ENCODE measurements at places on chromosomes 1 and 21.
A peak's percentile ranks its signal among the peaks of the same experiment; 100 is the strongest.

GRCh38 chr1:179318491-179318890 is 24.9 kb downstream of the SOAT1 start:
- DNase-seq: no peak

DNA sequence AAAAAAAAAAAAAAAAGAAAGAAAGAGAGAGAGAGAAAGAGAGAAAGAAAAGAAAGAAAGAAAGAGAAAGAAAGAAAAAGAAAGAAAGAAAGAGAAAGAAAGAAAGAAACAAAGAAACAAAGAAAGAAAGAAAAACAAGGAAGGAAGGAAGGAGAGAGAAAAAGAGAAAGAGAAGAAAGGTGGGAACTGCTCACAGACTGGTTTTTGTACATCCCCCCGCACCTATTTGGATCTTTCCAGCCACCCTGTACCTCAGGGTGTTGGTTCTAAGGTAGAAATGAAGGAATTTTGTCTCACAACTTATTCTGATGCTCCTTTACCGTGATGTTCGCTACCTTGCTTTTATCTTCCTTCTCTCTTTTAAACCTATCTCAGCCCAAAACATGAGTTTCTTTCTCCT is 43.3 kb upstream of the RGS18 start:
- no peak for DNase-seq

DNA sequence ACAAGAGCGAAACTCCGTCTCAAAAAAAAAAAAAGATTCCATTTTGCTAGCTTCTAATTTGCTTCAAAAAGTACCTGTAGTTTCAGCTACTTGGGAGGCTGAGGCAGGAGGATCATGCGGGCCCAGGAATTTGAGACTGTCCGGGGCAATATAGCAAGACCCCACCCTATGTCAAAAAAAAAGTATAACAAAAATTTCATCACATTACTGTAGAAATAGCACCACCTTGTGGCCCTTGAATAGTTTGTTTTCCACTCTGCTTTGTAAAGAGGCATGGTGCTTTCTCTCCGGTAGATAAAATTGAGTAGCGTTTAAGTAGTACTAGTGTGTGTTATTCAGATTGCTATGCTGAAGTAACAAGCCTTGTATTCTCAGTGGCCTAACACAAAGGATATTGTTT is 18.2 kb upstream of the MSTO1 start:
- DNase-seq: no peak

DNA sequence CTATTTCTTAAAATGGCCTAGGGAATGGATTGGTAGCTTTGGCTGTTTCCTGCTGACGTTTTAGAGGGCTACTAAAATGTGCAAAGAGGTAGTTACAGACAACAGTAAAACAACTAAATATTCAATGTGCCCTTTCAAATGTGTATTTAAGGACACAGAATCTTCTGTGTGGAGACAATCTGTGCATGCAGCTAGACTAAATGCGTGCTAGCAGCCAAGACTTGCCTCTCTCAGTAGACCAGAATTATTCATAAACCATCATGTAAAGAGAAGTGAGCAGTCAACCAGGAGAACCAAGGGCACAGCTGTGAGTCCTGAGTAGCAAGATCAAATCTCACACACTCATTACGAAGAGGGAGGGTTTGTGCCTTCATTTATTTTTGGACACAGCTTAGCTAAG is 160.2 kb upstream of the GREM2 start:
- DNase-seq: no peak

- no peak for DNase-seq
Observed at GRCh38 chr1:109160071-109160840, 46.3 kb downstream of the ELAPOR1 start.

- DNase-seq: no peak
Observed at GRCh38 chr1:64584479-64584878, 114.5 kb downstream of the CACHD1 start.

DNA sequence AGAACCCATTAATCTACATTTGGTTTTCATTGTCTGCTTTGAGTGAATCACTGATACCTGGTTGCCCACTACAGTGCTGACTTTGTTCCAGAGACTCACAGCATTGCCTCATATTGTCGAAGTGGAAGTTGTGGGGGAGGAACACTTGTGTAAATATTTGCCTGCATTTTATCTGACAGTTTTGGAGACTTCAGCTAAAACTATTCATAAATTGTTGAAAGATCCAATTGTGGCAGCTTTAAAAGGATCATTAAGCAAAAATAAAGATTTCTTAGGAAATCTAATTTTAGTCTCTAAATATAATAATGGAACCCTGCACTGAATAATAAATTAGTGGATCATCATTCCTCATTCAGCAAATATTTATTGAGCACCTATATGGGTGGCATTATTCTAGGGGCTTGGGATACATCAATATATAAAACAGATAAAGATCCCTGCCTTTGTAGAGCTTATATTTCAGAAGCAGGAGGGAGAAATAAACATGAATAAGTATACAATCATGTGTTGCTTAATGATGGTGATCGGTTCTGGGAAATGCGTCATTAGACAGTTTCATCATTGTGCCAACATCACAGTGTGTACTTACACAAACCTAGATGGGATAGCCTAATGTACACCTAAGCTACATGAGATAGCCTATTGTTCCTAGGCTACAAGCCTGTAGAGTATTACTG is 73.5 kb downstream of the OSBPL9 start:
- no peak for DNase-seq

- no peak for DNase-seq
Observed at GRCh38 chr1:209072481-209072880, 511.0 kb upstream of the CAMK1G start.

GRCh38 chr1:7422561-7422960 is 348.5 kb upstream of the VAMP3 start:
- DNase-seq: peak; percentile 1

DNA sequence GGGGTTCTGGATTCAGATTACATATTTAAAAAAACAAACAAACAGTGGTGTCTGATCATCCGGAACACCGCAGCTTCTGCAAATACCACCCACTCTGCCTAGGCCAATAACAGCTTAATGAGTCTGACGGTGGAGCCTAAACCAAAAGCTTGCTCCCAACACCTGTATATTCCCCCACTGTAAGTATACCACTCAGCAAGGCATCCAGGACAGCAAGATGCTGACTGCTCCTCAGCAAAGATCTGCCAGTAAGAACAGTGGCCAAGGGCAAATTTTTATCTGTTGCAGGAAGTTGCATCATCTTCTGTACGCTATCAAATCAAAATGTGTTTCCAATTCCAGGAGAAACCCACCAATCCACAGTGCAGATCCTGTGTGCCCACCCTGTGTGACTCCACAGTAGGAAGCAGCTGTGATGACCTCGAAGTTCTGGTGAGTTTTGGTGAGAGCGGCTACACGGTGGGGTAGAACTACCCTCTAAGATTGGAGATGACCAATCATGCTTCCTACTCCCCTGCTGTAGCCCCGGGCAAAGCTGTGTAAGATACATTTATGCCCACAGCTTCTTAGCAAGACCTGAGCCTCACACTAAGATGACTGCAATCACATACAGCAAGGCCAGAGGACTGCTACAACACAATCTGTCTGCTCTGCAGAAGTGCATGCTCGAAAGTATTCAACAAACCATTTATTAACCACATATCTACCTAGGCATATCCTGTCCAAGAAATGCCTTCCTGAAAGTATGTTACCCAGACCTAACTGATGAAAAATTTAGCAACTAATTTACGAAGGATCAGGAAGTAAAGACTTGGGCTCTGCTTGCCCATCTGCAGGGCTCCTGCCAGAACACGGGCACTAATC is 30.5 kb downstream of the SIPA1L2 start:
- DNase-seq: no peak

DNA sequence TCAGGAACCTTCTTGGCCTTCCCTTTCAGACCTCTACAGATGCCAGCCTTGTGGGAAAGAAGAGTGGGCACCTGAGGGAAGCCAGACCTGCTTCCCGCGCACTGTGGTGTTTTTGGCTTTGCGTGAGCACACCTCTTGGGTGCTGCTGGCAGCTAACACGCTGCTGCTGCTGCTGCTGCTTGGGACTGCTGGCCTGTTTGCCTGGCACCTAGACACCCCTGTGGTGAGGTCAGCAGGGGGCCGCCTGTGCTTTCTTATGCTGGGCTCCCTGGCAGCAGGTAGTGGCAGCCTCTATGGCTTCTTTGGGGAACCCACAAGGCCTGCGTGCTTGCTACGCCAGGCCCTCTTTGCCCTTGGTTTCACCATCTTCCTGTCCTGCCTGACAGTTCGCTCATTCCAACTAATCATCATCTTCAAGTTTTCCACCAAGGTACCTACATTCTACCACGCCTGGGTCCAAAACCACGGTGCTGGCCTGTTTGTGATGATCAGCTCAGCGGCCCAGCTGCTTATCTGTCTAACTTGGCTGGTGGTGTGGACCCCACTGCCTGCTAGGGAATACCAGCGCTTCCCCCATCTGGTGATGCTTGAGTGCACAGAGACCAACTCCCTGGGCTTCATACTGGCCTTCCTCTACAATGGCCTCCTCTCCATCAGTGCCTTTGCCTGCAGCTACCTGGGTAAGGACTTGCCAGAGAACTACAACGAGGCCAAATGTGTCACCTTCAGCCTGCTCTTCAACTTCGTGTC is 995 bp upstream of the ZBTB48 start:
- no peak for DNase-seq

- no peak for DNase-seq
Observed at GRCh38 chr1:37915476-37916093, 31.3 kb downstream of the INPP5B start.

DNA sequence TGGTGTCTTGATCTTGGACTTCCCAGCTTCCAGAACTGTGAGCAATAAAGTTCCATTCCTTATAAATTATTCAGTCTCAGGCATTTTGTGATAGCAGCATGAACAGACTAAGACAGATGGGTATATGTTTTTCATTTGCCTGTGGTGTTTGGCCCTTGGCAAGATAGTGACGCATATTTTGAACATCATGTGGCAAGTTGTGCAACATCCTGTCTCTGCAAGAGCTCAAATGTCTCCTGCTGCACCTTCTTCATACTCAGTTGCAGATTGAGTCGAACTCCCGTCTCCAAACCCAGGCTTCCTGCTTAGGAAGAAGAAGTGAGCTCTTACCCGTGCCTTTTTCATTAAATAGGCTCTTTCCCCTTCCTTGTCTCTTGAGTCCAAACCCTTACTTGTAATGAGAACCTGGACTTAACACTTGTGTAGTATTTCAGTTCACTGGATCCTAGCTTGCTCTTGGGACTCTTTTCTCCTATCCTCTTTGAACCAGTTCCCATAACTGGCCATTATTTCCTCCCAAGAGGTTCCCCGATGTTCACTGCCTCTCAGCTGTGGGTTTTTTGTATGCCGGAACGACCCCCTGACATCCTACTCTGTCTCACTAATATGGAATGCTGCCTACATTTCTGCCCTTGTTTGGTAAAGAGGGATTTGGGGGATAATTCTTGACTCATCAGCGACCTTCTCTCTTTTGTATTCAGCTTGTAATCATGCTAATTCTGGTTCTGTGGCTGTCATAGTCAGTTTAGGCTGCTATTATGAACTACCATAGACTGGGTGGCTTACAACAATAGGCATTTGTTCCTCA is 125.0 kb upstream of the KCNK2 start:
- no peak for DNase-seq

- DNase-seq: peak; percentile 35
Observed at GRCh38 chr1:38175121-38175520, 128.5 kb upstream of the POU3F1 start.

- DNase-seq: no peak
Observed at GRCh38 chr1:203828002-203828401, 32.6 kb downstream of the ZBED6 start.

- no peak for DNase-seq
Observed at GRCh38 chr1:43975249-43975961, 645 bp downstream of the ATP6V0B start.

DNA sequence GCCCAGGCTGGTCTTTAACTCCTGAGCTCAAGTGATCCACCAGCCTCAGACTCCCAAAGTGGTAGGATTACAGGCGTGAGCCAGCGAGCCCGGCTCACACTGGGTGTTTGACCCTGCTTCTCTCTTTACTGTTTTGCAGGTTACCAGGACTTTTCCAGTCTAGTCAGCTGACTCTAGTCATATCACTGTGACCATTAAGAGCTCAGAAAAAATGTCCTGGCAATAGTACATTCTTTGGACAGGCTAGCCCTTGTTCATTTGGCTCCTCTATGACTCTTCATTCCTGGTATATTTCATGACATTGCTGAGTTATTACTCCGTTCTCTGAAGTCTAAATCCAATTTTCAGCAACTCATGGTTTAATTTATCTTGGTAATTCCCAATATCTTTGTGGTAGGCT is 8.0 kb upstream of the CA6 start:
- DNase-seq: no peak

- DNase-seq: peak; percentile 83
Observed at GRCh38 chr1:43934101-43934985, 742 bp downstream of the ARTN start.

DNA sequence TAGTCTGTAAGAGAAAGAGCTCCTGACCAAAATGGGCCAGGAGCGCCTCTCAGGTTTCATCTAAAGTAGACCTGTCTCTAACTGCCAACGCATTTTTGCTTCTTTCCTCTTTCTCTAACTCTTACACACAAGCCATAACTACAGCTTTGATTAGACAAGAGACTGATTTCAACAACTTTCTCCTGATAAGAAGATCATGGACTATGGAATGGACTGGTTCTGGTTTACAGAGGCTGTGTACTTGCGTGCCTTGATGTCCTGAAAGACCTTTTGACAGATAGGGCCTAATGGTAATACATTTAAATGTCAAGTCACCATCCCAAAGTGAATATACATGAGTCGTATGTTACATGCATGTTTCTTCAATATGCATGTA is 3.7 kb upstream of the SETD4 start:
- no peak for DNase-seq

- DNase-seq: peak; percentile 47
Observed at GRCh38 chr1:234562334-234562733, 47.6 kb downstream of the IRF2BP2 start.

DNA sequence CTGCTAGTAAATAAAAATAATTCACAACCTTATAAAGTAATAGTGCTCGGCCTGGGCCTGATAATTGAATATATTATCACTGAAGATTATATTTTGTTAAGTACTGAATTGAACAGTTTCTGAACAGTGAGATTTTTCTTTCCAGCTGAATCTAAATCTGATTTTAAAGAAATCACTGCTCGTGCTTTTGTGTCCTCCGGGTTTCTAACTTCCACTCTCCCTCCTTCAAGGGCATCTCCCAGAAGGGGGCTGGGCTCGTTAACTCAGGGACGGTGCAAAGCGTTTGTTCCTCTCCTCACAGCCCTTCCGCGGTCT is 823 bp upstream of the KIF1B start:
- DNase-seq: no peak

DNA sequence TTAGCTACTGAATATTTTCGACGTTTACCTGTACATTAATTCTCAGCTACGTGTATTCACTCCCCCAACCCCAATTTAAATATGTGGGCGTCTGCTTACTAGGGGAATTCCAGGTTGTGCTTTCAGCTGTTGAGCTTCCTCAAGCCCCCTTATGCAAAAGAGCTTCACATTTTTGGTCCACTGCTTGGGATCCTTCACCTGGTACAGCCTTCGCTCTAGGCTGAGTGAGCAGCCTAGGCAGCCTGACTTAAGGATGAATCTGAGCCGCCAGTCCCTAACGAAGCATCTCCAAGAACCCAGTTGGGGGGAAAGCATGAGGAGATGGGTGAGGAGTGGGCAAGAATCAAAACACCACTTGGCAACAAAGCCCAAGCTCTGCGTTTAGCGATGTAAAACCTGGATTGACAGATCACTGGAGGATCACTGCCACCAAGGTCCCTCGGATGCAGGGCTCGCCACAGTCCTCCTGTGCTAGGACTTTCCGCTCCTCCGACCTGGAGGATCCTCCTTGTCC is 674 bp downstream of the BCL10 start:
- no peak for DNase-seq

GRCh38 chr1:201602413-201603265 is 63.7 kb downstream of the NAV1 start:
- no peak for DNase-seq

All from glutamatergic neuron (in vitro differentiated cells).